Ascending aorta (tissue), 2 donors: ENCODE measurements at places on chromosomes 6 and 20. TPM values are rescaled to one million over a fixed set of nuclear protein-coding genes. Genes with fewer than 3 reads are reported as not detected.

GRCh38 chr20:49276161-49276960 lies 1.5 kb downstream of the ZNFX1 start:
- peaks cover 21% of the 10 kb centered on the region for H3K4me1 ChIP-seq
- peak; percentile 72 for DNase-seq
- H3K27me3 ChIP-seq, result no peaks in the 10 kb centered on the region
- peak overlapping the region; percentile 98 for H3K4me3 ChIP-seq
- H3K27ac ChIP-seq, result peak overlapping the region; percentile 99

DNA sequence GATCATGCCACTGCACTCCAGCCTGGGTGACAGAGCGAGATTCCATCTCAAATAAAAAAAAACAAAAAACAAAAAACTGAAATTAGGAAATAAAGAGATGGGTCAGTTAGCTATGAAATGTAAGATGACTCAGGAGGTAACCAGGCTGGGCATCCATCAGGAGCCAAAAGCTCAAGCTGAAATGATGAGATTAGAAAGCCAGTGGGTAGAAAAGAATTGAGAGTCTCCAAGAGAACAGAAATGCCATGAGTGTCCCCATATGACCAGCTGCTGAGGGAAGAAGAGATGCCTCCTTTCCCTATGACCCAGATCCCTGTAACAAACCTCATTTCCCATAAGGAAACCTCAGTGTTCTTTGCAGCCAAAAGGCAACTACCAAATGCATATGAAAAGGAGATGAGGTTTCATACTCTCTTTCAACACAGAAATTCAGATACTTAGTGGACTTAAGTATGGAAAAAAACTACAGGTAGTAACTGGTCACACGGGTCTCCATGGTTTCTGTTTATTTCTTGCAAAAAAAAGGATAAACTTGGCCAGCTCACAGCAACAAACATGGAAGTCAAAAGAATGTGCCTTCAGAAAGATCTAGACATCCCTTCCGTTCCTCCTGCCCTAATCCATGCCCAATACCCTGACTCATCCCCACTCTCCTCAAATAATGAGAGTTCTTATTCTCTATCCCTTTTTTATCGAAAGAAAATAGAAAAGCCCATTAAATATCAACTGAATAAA lies 8.1 kb downstream of the ARHGAP18 start:
- no peak overlapping the region for H3K4me3 ChIP-seq
- no peaks in the 10 kb centered on the region for H3K4me1 ChIP-seq
- no peaks in the 10 kb centered on the region for H3K36me3 ChIP-seq
- DNase-seq, result no peak
- no peak overlapping the region for H3K27ac ChIP-seq

DNA sequence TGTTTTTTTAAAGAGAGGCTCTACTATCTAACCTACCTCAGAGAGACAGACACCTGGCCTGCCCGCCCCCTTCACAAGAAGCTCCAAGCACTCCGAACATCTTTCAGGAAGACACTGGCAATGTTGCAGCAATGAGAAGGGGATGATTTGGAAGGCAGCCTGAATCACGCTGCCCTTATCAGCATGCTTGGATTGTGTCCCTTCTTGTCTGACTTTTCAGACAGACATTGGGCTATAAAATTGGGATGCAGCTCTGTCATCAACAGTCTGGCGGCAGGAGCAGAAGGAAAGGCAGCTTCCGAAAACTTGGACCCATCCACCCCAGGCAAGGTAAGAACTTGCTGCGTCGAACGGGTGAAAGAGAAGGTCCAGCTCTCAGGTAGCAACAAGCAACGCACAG lies 56.0 kb downstream of the CDK5RAP1 start:
- H3K4me3 ChIP-seq, result no peak overlapping the region
- no peaks in the 10 kb centered on the region for H3K27me3 ChIP-seq
- H3K36me3 ChIP-seq, result peaks cover 5% of the 10 kb centered on the region

DNA sequence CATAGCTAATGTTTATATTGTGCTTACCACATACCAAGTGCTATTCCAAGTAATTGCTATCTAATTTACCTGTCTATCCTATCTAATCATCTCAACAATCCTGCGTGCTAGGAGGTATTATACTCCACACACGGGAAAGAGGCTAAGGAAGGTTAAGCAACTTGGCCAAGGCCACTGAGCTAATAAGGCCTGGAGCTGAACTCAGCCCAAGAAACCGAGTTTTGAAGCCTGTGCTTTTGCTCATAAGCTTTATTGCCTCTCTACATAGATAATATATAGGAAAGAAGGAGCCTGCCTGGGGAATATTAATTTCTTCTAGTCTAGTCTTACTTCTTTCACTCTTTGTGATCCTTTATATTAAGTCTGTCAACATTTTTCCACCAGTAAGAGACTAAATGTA lies 67.8 kb upstream of the ADGRF4 start:
- no peak for DNase-seq
- no peak overlapping the region for H3K4me3 ChIP-seq
- no peaks in the 10 kb centered on the region for H3K36me3 ChIP-seq
- H3K27ac ChIP-seq, result no peak overlapping the region
- H3K4me1 ChIP-seq, result peaks cover 8% of the 10 kb centered on the region
- no peaks in the 10 kb centered on the region for H3K27me3 ChIP-seq

GRCh38 chr6:131363947-131364834 lies 208.8 kb upstream of the ARG1 start:
- H3K27me3 ChIP-seq, result no peaks in the 10 kb centered on the region
- H3K4me3 ChIP-seq, result no peak overlapping the region
- H3K4me1 ChIP-seq, result peaks cover 4% of the 10 kb centered on the region
- no peak overlapping the region for H3K27ac ChIP-seq
- no peak for DNase-seq
- no peaks in the 10 kb centered on the region for H3K36me3 ChIP-seq

DNA sequence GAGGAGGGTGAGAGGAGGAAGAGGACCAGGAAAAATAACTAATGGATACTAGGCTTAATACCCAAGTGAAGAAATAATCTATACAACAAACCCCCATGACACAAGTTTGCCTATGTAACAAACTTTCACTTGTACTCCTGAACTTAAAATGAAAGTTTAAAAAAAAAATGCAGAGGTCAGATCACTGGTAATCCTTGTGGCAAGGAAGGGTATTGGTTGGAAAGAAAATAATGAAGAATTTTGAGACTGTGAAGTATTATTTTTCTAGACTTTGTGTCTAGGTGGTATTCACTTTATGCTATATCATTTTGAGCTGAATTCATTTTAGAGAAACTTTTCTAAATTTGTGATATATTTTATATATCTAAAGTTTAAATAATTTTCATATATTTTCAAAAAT lies 547.5 kb downstream of the MMUT start:
- H3K4me1 ChIP-seq, result no peaks in the 10 kb centered on the region
- H3K4me3 ChIP-seq, result no peak overlapping the region
- H3K27me3 ChIP-seq, result no peaks in the 10 kb centered on the region

GRCh38 chr6:129353067-129353466 lies 356.9 kb downstream of the ARHGAP18 start:
- H3K4me1 ChIP-seq, result no peaks in the 10 kb centered on the region
- DNase-seq, result no peak
- H3K4me3 ChIP-seq, result no peak overlapping the region

DNA sequence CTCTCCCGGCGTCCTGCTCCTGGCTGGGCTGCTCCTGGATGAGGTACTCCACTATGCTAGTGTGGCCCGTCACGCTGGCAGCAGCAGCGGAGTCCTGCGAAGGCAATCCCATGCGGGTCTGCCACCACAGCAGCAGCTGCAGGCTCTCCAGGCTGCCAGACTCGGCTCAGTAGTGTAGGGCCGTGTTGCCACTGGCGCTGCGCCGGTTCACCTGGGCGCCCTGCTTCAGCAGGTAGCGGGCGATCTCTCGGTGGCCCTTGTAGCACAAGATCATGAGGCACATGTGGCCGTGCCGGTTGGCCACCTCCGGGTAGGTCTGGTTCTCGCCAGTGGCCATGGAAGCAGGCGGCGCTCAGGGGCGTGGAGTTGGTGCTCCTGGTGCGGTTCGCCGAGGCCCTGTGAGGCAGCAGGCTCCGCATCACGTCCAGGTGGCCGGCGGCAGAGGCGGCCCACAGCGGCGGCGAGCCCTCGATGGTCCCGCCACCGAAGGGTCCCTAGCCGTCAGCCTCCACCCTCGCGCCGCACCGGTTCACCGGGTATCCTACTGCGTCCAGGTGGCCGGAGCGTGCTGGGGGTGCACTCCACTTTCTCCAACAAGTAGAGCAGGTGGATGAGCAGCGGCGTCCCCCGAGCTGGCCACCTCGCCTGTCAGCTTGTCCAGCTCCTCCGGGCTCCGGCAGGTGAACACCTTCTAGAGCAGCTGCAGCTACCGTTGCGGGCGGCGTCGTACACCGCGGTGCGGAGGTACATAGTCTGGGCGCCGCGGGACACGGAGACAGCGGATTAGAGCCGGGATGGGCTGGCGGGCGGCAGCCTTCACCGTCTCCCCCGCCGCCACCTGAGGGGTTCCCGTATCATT lies 19.8 kb downstream of the RFPL4B start:
- H3K27me3 ChIP-seq, result no peaks in the 10 kb centered on the region
- no peak overlapping the region for H3K4me3 ChIP-seq
- H3K4me1 ChIP-seq, result no peaks in the 10 kb centered on the region
- H3K27ac ChIP-seq, result no peak overlapping the region
- no peak for DNase-seq

DNA sequence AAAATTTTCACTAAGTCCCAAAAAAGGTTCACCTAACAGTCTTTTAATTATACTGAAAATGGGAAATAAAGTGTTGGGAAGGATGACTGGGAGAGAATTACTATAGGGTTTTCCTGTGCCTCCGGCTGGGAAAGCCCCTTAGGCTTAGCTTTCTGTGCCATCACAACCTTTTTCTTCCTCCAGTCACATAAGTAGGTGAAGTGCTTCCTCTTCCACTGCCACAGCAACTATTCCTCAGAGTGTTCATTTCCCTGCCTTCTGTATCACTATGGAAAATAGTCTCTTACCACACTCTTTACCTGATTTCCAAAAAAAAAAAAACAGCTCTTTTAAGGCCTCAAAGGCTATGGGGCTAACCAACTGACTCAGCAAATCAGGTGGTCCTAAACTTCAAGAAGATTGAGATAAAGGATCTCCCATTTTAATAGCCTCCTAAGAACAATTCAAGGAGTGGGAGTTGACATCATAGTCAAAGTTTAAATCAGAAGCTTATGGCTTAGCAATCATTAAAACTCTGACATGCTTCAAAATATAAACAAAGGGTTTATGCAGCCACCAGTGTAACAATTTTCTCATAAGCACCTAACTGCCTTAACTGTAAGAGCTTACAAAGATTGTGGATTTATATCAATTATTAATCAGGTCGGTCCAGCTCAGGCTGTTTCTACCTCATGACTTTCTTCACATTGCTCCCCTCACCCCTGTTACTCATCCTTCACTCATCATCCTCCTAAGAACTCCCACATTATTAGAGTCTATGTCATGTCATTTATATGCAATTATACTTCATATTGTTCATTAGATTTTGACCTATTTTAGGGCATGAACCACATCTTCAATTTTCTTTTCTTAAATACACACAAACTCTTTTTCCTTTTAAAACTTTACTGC lies 95.3 kb downstream of the RNGTT start:
- no peak for DNase-seq
- H3K4me3 ChIP-seq, result no peak overlapping the region
- H3K27me3 ChIP-seq, result no peaks in the 10 kb centered on the region

GRCh38 chr6:21967056-21967974 lies 329.5 kb downstream of the PRL start:
- no peak overlapping the region for H3K27ac ChIP-seq
- no peaks in the 10 kb centered on the region for H3K27me3 ChIP-seq
- DNase-seq, result no peak

GRCh38 chr6:1418471-1419191 lies 29.3 kb downstream of the FOXF2 start:
- H3K27me3 ChIP-seq, result no peaks in the 10 kb centered on the region
- no peak overlapping the region for H3K4me3 ChIP-seq
- H3K27ac ChIP-seq, result no peak overlapping the region

GRCh38 chr20:5315807-5316187 lies 957 bp downstream of the PROKR2 start:
- no peaks in the 10 kb centered on the region for H3K4me1 ChIP-seq
- DNase-seq, result no peak
- peaks cover 8% of the 10 kb centered on the region for H3K27me3 ChIP-seq
- H3K36me3 ChIP-seq, result no peaks in the 10 kb centered on the region

- no peaks in the 10 kb centered on the region for H3K27me3 ChIP-seq
- H3K36me3 ChIP-seq, result no peaks in the 10 kb centered on the region
- H3K27ac ChIP-seq, result no peak overlapping the region
- DNase-seq, result no peak
- no peaks in the 10 kb centered on the region for H3K4me1 ChIP-seq
These were observed 395.3 kb downstream of the TBC1D32 start for GRCh38 chr6:120938876-120939472.

DNA sequence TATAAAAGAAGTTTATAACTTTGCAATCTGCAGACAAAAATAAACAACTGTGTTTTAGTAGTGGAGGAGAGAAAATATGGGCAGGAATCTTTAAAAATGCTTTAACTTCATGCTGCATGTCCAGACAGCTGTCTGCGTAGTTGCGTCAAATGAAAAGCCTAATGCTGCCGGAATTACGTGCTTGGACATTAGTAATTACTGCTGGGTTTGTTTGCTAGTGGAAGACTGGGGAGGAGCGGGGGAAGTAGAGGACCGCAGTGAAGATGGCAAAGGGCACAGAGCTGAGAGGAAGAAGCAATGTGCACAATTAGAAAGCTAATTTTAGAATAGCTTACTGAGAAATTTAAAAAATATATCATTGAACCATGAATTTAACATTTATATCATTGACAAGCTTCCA lies 2.4 kb downstream of the SNAP25 start:
- H3K36me3 ChIP-seq, result no peaks in the 10 kb centered on the region
- no peaks in the 10 kb centered on the region for H3K27me3 ChIP-seq
- H3K4me1 ChIP-seq, result no peaks in the 10 kb centered on the region
- H3K4me3 ChIP-seq, result no peak overlapping the region
- H3K27ac ChIP-seq, result no peak overlapping the region

GRCh38 chr6:85923013-85923430 lies 280.3 kb upstream of the SYNCRIP start:
- DNase-seq, result peak; percentile 62
- H3K27me3 ChIP-seq, result no peaks in the 10 kb centered on the region
- no peak overlapping the region for H3K4me3 ChIP-seq
- H3K36me3 ChIP-seq, result no peaks in the 10 kb centered on the region

GRCh38 chr20:8718279-8718678 lies 350.6 kb upstream of the PLCB4 start:
- no peaks in the 10 kb centered on the region for H3K27me3 ChIP-seq
- DNase-seq, result no peak
- H3K4me1 ChIP-seq, result no peaks in the 10 kb centered on the region
- H3K36me3 ChIP-seq, result no peaks in the 10 kb centered on the region
- H3K4me3 ChIP-seq, result no peak overlapping the region

GRCh38 chr6:115720900-115721299 lies 339.8 kb downstream of the FRK start:
- H3K4me1 ChIP-seq, result no peaks in the 10 kb centered on the region
- DNase-seq, result no peak
- H3K27me3 ChIP-seq, result no peaks in the 10 kb centered on the region
- H3K27ac ChIP-seq, result no peak overlapping the region
- H3K36me3 ChIP-seq, result no peaks in the 10 kb centered on the region

Gene KPNA5
- total RNA-seq, result 0.96 TPM

Gene HTR1E
- not detected for total RNA-seq

Gene TINAG
- not detected for total RNA-seq

Gene ZNF322
- total RNA-seq, result 12.3 TPM

Gene OR2B3
- not detected for total RNA-seq

Gene GMPR
- total RNA-seq, result 18.4 TPM
